ENCODE measurements at places on chromosomes 16 and 17.

DNA sequence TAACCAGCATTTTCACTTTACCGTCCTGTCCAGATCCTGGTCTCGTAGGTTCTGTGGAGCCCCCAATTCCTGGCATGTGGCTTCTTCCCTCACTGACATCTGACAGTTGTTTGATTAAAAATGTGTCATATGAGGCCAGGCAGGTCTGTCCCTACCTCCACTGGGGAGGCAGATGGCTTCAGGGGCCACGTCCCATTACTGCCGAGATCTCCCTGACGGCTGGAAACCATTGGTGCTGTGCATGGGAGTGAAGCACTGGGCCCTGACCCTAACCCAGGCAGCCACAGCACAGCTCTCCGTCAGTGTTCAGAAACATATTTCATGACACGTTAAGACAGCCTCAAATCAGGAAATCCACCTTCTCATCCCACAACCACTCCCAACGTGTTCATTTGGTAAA lies 77.5 kb downstream of the GNAO1 start:
- no peak for DNase-seq

GRCh38 chr17:30965686-30966085 lies 5.2 kb upstream of the RNF135 start:
- no peak for DNase-seq

DNA sequence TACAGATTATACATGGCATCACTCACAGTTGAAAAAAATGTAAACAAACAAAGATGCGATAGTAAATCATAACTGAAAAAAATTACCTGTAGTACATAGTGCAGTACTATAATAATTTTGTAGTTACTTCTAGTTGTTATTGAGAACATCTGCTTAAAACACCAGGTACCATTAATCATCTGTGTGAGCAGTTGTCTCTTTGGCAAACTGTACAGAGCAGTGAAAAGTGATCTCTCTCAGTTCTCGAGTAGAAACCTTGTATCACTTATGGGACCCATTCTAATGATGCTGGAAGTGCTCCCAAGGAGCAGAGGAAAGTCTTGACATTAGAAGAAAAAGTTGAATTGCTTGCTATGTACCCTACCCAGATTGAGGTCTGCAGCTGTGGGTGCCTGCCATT lies 8.9 kb upstream of the TENT4B start:
- no peak for DNase-seq

DNA sequence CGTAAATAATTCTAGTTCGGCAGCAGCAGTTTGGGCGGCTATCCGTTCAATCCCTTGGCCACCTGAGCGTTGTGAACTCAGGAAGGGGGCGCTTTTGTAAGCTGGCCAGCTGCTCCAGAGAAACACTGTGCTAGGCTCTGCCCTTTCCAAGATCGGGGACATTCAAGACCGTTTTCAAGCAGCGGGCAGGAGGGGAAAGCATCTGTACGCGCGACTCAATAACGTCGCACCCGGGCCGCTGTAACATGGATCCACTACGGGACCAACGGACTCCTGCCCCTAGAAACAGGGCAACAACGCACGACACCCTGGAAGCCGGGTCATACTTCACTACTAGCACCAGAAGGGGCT lies 463 bp downstream of the TOP2A start:
- no peak for DNase-seq

- DNase-seq, result no peak
Observed at GRCh38 chr17:72118335-72119076, 2.3 kb upstream of the SOX9 start.

GRCh38 chr17:17084317-17084835 lies 42.1 kb downstream of the MPRIP start:
- no peak for DNase-seq

DNA sequence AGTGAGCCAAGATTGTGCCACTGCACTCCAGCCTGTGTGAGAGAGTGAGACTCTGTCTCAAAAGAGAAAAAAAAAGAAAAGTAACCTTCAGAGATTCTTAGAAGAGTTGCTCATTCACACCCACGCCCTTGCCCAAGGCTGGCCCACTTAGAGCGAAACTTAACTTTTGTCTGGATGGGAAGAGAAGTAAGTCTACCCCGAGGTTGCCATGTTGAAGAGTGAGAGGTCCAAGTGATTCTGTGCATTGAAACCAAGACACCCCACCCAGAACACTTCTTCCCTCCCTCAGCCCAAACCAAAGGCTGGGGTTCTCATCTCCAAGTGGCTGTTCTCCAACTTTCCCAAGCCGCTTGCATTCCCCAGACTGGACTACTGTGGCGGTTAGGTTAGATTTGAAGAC lies 2.4 kb upstream of the CISD3 start:
- no peak for DNase-seq

GRCh38 chr16:27330542-27330941 lies 16.8 kb downstream of the IL4R start:
- no peak for DNase-seq

DNA sequence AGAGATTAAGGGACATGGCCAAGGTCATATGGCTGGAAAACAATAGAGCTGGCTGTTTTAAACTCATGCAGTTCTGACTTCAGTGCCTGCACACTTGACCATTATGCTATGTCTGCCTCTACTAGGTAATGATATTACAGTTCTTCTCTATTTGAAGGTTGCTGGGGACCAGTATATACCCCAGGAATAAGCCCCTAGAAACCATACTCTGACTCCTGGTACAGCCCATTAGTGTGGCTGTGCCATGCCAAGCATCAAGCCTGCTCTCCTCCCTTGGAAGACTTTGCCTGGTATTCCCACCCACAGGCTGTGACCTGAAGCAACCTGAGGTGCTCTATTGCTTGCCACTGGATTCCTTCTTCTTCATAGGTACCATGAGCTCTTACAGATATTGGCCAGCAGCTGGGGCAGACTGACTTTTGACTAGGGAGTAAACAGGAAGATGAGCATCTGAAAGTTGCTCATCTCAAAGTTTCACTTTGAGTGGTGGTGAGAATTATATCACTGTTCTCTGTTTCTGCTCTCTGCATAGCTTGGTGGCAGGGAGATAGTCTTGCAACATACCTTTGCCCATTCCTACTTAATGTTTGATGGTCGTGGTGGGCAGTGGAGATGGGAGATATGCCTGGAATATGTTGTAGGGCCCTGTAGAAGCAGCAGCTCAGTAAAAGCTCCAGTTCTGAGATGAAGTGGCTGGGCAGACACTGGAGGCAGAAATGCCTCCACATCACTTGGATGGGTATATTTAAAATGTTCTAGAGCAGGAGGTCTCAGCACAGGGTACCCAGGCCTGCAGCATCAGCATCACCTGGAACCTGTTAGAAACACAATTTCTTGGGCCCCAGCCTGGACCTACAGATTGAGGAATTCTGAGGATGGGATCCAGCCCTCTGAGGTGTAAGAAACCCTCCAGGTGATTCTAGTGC lies 274.7 kb downstream of the HS3ST4 start:
- no peak for DNase-seq

- DNase-seq, result no peak
Observed at GRCh38 chr17:3004925-3005324, 58.5 kb downstream of the OR1D5 start.

DNA sequence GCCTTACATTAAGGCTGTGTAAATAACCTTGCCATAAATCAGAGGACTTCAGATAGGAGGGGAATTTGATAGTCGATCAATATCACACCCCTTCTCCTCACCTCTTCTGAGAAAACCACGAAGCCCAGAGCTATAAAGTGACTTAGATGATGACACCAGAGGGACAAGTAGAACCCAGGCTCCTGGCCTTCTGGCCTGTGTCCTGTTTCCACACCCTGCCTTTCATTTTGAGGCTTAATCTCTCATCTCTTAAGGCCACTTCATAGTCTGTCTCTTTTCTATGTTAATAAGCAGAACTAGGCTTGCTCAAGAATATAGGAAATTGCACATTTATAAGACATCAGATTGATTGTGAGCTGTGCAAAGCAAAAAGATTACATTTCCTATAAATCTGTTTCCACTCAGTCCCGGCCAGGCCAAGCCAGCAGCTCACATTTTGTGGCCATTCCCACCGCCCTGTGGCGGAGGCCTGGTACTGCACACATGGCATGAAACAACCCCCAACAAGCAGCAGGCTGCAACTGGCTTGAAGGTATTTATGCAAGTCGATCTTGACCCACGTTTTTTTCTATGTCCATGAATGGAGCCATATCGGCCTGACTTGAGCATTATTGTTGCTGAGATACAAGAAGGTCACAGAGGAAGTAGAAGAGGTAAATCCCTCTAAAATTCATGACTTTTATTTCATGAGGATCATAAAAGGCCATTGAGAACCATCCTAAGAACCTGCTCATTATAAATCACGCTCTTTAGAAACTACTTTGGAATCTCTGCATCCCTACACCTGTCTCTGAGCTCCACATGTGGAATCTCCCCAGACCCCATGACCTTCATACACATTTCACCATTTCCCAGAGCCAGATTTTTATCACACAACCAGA lies 93.7 kb downstream of the PMP22 start:
- DNase-seq, result peak; percentile 31

DNA sequence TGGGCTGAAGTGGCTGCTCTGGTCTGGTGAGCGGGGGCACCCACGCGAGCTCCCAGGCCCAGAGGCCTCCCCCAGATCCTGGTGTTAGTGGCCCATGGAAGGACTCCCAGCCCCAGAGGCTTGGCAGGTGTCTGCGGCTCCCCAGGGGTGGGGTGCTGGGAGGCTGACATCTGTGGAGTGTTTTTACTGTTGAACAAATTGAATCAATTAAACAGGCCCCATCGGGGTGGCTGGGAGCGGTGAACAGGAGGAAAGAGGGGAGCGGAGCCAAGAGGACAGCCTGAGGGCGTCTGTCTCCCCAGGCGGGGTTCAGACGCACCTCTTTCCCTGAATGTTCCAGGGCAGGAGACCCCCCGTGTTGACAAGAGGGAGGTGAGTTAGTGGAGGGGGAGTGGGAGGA lies 29.9 kb downstream of the ACTG1 start:
- DNase-seq, result no peak

DNA sequence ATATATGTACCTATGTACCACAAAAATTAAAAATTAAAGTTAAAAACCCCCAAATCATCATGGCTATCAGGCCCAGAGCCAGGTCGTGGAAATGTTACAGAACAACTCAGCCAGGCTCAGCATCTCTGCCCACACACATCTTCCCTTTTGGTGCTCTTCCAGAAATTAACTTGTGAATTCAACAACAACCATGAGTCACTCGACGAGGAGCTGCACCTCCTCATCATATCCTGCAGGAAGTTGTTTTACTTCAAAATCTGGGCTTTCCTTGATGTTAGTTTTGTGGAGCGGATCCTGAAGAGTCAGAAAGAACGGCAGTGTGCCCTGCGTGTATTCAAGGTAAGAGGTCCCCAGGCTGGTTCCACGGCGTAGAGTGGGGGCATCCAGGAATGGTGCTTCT lies 10.6 kb downstream of the FBXO39 start:
- DNase-seq, result peak; percentile 12

- DNase-seq, result no peak
Observed at GRCh38 chr17:63040816-63041215, 74.8 kb downstream of the TANC2 start.

GRCh38 chr16:84027625-84028024 lies 15.0 kb downstream of the SLC38A8 start:
- no peak for DNase-seq

DNA sequence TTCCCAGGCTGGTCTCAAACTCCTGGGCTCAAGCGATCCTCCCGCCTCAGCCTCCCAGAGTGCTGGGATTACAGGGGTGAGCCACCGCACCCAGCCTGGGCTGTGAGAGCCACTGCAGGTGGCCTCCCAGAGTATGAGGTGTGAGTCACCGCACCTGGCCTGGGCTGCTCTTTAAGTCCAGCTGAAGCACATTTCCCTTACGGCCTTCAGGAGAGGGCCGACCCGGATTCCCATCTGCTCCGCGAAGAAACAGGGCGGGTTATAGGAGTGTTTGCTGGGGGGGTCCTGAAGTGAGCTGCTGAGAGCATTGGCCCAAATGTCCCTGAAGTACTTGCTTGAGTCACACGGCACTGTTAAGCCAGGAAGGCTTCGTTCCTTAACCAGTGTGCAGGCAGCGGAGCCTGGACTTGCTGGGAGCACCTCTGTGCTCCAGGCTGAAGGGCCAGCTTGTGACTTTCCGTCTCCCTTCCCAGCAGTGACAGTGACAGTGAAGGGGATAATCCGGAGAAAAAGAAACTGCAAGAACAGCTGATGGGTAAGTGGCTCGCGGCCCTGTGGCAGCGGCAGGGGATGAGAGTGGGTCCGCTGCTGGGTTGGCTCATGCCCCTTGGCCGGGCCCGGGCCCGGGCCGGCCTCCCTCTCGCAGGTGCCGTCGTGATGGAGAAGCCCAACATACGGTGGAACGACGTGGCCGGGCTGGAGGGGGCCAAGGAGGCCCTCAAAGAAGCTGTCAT lies 7.2 kb downstream of the VPS4A start:
- no peak for DNase-seq

GRCh38 chr17:32755045-32755805 lies 121.7 kb downstream of the MYO1D start:
- DNase-seq, result peak; percentile 5

- no peak for DNase-seq
Observed at GRCh38 chr16:70659546-70659945, 13.2 kb downstream of the IL34 start.

DNA sequence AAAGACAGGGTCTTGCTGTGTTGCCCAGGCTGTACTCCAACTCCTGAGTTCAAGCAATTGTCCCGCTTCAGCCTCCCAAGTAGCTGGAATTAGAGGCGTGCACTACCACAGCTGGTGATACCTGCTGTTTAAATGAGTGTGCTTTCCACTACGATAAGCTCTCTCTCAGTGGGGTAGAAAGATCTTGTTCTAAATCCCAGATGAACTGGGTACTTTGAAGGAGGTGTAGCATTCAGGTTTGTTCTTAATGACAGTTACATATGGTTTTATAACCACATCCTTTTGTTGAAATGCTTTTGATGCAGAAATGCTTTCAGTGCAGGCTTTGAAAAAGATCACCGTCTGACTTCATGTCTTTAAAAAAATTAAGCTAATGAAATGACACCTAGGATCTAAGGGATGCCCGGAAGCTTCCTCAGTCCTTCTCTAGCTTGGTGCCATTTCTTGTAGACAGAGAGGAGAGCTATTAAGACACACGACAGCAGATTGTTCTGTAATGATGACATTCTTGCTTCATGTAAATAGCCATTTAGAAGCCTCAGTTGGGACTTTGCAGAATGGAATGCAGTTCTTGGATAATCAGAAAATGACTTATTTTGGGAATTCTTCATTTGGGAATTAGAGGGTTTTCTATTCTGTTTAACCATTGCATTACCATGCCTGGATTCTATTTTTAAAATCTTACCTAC lies 19.5 kb downstream of the PMM2 start:
- DNase-seq, result no peak

GRCh38 chr17:56913353-56913866 lies 439 bp downstream of the TRIM25 start:
- DNase-seq, result no peak

DNA sequence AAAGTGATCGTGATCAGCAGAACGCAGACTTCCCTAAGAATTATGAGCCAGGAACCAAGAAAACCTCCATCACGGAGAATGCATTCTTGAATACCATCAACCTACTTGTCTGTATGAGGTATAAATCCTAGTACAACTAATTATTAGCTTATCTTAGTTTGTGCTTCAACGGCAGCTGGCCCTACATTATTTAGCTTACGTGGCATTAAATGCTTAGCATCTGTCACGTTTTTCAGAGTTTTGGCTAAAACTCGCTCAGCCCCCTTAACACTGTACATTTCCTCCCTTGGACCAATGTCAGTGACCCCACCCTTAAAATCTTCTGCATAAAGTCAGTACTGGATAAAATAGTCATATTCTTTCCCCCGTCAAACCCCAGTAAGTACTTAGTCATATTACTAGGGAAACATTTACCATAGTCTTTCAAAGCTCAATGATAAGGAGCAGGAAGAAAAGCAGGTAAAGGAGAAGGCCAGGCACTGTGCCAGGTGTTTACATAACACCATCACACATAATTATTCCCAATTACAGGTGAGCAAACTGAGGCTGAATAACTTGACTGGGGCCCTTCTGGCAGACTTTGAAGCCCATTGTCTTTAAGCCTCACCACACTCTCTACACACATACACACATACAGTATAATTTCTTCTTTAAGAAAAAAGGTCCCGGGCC lies 16.6 kb upstream of the TXNDC11 start:
- DNase-seq, result no peak
